ENCODE measurements at places on chromosomes 2 and 18.

GRCh38 chr18:11149441-11150270 lies at the start of gene PIEZO2:
Gene PIEZO2 (minus strand): TSS chr18:11149569. CDS start chr18:11148588, 981 bp downstream.
- DNase-seq: peak; percentile 81

DNA sequence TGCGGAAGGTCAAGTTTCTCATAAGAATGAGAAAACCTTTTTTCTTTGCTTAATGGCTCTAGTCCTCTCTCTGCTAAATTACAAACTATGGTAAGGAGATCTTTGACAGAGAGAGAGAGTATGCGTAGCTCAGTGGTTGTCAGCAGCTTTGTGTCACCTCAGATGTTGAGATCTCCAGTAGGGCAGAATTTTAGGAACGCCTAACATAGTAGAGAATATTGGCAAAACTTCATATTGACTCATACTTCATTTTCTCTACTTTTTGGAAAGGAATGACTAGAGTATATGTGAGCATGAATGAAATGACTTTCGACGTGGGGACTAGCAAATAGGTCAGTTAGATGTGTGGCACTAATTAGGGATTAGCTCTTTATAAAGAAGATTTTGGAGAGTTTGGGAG lies 64.0 kb downstream of the WDR7 start:
- DNase-seq: no peak

DNA sequence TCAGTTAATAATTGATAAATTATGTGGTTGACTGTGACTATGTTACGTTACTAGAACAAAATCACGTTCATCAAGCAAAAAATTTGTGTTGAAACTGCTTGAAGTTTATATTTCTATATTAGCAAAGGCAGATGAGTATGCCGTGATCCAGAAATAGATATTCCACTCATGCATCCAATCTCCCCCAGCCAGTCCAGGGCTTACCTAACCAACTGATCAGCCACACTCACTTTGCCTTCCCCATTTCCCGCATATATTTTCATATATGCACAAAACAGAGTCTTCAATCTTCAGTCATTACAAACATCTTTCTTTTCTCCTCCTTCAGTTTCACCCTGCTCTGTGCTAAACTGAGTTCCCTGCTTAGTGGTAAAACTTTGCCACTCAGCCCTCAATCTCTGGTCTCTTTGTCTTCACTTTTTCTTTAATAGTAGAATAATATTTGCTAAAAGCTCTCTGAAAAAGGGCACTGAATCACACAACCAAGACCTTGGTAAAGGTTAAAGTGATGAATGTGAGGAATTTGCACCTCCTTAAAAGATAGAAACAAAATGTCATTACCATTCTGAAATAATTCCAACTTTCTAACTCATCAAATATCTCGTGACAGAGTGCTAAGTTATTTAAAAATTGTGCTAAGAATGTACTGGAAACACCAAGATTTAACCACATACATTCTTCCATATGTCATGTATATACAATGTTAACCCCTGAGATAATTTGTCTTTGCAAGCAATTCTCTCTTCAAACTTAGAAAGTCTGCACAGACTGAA lies 893.2 kb upstream of the CRIM1 start:
- no peak for DNase-seq

- no peak for DNase-seq
Observed at GRCh38 chr18:32868406-32868805, 95.6 kb upstream of the KLHL14 start.

GRCh38 chr18:8843005-8843404 lies 137.6 kb downstream of the MTCL1 start:
- DNase-seq: no peak

GRCh38 chr18:70149616-70150301 lies 55.7 kb downstream of the RTTN start:
- no peak for DNase-seq

GRCh38 chr2:43493954-43494353 lies 101.9 kb downstream of the THADA start:
- DNase-seq: no peak

- no peak for DNase-seq
Observed at GRCh38 chr2:164722616-164723338, 101.5 kb upstream of the GRB14 start.

DNA sequence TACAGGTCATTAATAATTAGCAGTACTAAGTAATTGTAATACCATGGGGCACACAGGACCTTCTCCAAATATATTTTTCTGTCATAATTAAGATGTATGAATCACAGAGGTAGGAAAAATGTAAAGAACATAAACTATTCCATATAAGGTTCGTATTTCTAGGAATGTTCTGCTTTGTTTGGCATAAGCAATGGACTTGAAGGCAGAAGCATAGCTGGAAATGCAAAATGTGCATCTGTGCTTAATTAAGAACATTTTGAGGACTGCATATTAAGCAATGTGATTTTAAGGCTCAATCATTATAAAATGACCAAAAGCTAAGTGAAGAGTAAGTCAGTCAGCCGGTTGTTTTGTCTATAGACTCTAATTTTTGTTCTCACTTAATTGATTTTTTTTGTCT lies 123.2 kb downstream of the RBM43 start:
- no peak for DNase-seq

Data from spleen (tissue), 13 donors.